ENCODE measurements at places on chromosomes 7 and 10.

DNA sequence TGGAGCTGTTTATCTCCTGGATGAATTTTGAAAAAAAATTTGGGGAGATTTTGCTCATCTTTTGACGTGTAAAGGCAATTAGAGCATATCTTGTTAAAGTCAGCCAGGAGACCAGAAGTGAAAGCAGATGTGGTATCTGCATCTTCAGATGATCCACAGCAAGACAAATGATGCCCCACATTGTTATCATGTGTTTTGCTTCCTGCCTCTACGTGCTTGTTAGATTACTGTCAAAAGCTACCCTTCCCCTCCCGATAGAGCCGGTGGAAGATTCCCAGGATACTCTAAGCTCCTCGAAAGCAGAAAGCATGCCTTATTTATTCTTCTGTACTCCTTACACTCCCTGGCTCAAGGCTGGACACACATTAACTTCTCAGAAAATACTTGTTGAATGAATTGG, 12.9 kb downstream of the COL17A1 start:
- no peak for DNase-seq

GRCh38 chr7:137441451-137441850, 97.9 kb upstream of the PTN start:
- DNase-seq = no peak

DNA sequence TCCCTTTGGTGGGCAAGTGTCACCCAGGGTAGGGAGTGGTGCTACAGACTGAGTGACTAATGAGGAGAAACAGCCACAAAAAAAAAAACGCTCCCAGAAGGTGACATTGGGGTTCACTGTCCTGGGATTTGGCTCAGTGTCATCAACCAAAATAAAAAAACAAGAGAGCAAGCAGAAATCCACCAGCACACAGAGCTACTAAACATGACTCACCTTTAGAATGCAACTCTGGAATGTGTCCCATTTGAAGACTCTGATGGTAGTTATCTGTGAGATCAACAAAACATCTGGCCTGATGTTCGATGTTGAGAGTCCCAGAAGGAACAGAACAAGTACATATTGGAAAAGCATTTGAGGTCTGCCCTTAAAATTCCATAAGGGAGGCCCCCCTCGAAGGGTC, 200.3 kb upstream of the LYZL2 start:
- DNase-seq = no peak

GRCh38 chr10:124349231-124349995, 69.3 kb downstream of the OAT start:
- DNase-seq = peak; percentile 57

DNA sequence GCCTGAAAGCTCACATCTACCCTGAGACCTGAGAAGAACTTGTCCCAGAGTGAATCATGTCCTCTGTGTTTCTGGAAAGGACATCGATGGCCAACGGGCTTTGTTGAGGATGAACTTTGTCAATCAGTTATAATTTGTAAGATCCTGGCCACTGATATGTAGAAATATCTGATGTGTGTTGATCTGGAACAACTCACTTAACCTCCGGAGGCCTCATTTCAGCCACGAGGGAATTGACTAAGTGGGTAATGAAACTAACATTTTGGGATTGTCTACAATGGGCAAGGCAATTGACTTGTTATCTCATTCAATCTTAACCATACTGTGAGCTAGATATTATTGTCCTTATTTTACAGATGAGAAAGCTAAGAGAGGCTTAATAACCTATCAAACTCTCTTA, 468.1 kb upstream of the NRP1 start:
- no peak for DNase-seq

- DNase-seq = no peak
Observed at GRCh38 chr7:149644754-149645153, 128.6 kb downstream of the ZNF467 start.

- no peak for DNase-seq
Observed at GRCh38 chr10:105042906-105043552, 401.9 kb downstream of the SORCS3 start.

DNA sequence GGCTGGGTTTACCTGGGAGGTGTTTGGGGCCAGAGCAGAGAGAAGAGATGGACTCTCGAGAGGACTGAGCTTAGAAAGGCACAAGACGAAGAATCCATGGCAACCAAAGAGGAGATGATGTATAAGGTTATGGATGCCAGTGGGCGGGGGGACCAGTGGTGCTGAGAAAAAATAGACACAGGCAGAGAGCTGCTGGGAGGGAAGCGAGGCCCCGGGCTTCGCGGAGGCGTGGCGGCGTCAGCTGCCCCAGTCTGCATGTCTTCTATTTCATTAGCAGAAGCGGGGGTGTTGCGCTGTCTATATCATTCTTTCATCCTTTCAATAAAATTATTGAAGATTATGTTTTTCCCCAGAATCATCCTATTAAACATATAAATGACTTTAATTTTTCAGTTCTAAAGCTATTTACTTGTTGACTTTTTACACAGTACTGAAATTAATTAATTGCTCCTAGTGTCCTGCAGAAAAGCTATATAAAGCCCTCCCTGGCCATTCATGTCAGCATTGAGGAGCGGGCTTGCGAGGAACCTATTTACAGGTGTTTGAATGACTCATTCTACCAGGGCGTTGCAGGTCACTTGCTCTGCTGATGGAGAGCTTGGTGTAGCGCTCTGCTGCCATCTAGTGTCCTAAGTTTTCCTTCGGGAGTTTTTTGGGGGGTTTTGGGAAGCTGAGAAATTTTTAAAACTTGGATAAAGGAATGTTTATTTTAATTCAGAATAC, 42.9 kb upstream of the BHLHA15 start:
- DNase-seq = no peak

- peak; percentile 87 for DNase-seq
Observed at GRCh38 chr7:91759205-91759863, 121.2 kb downstream of the MTERF1 start.

GRCh38 chr10:56496186-56496486, 135.1 kb upstream of the ZWINT start:
- no peak for DNase-seq

DNA sequence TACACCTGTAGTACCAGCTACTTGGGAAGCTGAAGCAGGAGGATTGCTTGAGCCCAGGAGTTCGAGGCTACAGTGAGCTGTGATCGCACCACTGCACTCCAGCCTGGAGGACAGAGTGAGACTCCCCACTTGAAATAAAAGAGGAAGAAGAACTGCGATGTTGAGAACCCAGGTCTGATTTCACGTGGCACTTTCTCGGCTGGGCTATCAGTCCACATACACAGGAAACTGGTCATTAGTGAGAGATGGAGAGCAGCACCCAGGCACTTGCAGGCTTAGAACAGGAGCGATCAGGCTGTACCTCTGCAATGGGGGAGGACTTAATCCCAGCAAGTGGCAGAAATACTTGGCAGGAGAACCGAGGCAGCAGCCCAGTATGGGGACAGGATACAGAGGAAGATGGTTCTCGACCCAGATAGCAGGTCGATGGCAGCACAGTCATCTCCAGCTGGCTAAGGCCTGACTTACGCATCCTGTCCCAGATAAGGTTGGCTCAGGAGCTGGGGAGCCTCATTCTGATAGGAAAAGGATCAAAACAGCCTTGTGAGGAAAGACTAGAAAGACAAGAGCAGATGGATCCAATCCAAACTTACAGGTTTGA, 487.7 kb upstream of the AUTS2 start:
- DNase-seq = no peak

DNA sequence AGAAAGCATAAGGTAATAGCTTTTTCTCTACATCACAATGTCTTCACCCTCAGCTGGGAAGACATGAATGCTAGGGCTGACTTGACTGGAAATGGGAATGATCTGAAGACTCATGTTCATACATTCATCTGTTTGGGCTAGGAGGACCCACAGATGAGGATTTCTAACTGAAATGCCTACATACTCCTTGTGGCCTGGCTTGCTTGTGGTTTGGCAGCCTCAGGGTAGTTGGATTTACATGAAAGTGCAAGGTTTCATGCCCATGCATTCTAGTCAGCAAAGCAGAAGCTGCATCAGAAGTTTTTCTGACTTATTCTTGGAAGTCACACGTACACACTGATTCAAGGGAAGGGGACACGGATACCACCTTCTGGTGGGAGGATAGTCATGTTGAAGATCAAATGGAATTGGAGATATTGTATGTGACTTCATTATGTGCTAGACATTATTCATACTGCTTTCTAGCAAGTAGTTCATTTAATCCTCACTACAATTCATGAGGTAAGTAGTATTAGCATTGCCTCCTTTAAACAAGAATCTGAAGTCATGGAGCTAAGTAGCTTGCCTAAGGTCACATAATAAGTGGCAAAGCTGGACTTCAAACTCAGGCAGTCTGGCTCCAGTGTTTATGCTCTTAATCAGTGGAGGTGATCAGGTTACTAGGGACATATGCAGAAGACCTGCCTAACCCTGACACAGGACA, 957.0 kb downstream of the LRMDA start:
- no peak for DNase-seq

DNA sequence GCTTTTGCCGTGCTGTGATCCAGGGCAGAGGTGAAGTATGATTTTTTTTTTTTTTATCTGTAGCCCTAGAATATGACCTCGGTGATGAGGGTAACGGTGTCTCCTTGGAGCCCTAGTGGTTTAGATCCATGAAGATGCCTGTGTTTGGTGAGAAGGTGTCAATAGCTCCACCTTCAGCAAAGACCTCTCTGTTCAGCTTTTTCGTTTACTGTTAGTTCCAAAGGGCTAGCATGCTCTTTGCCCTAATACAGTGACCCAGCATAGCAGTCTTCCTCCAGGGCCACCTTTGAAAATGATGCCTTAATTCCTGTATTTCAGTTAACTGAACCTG, 746 bp upstream of the MRPS16 start:
- DNase-seq = no peak

DNA sequence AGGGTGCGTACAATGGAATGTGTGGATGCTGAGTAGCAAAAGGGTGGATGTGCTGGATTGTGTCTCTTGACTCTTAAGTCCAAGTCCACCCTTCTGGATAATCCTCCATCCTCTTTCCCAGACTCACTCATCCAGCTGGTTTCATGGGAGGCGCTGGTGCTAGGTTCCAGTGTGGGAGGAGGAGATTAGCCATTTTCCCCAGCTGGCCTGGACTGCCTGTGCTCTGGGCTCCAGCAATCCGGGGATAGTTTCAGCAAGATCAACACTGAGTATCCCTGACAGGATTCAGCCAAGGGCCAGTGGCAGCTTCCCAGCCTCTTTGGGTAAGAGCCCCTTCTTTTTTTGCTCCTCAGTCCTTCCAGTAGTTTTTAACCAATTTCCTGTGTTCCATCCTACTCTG, 21.6 kb upstream of the TRIL start:
- no peak for DNase-seq

GRCh38 chr7:111568870-111569462, 6.7 kb upstream of the IMMP2L start:
- DNase-seq = no peak

- no peak for DNase-seq
Observed at GRCh38 chr7:54908760-54909438, 109.9 kb upstream of the EGFR start.

GRCh38 chr7:70776627-70777101, 355.3 kb upstream of the GALNT17 start:
- no peak for DNase-seq

DNA sequence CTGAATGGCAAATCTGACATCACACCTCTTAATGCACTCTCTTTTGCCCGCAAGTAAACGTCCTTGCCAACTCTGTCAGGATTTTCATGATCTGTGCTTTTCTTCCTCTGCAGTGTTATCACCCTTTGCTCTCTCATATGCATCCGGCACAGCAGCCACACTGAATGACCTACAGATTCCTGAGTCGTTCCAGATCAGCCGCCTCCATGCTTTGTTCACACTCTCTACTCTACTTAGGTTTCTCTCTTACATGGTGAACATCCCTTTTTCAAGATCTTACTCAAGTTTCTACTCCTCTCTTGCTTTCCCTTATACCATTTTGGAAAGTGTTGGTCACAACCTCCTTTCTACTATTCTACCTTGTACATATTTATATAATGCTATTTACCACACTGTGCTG, 127.7 kb upstream of the AOAH start:
- DNase-seq = no peak

GRCh38 chr7:147859033-147859432, 731.5 kb upstream of the C7orf33 start:
- DNase-seq = no peak

DNA sequence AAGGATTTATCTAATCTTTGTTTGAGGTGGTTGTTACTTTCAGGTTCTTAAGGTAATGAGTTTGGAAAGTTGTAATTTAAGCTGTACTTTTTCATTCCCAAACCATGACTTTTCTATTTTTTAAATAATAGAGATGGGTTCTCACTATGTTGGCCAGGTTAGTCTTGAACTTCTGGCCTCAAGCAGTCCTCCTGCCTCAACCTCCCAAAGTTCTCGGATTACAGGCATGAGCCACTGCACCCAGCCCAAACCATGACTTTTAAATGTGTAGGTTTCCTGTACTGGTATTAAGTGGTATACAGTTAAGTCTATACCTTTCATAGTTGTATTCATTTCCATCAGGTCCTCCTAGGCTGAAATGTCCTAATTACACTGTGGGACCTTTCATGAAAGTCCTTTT, 10.4 kb downstream of the INPP5F start:
- no peak for DNase-seq

DNA sequence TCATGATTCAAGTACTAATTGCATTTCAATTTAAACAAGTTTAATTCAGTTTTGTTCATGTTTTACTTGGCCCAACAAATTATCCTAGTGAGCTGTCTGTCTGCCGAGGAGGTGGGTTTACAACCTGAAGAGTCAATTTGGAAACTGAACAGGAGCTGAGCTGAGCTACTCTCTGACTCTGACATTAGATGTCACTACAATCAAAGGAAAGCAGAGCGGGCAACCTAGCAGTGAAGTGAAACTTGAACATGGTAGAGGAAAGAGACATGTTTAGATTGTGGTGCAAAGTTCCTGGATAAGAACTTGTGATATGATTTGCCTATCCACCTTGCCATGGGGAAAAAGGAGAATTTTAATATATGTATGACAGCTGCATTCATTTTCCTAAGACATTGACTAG, 9.6 kb upstream of the AGR3 start:
- no peak for DNase-seq

DNA sequence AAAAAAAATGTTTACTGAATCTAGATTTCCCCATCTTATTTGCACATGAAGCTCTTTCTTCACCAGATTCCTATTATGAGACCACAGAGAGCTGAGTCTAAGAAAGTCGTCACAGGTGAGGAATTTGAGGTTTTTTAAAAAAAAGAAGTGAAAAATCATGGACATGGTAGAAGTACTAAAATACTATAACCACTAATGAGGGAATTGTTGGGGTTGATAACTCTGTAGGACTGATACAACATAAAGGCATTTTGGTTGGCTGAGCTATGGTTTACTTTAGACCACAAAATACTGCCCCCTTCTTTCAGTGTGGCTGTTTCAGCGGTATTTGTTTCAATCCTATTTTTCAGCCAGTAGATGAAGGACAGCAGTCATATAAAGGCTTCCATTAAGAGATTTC, 1111.3 kb downstream of the TYW1 start:
- DNase-seq = no peak

DNA sequence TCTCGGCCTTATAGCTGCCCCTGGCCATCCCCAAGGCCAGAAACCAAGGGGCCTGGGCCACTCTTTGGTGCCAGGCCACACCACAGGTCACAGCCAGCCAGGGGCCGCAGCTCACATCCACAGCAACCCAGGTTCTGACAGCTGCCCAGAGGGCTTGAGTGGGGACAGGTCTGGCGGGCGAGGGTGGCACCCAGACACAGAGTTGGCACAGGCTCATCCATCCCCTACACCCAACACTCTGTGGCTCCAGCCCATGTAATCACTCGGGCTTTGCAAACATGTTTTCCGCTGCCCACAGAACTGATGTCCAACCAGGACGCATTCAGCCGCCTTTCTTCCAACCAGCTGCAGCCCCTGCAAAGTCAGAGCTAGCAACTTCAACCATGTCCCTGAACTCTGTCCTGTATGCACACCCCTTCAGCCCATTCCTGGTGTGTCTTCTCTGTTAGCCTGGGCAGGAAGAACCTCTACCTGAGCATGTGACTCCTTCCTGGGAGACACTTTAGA, 57.7 kb upstream of the PPP2R2D start:
- DNase-seq = peak; percentile 52
